ENCODE measurements at places on chromosomes 13 and 19. TPM values are rescaled to one million over a fixed set of nuclear protein-coding genes. Genes with fewer than 3 reads are reported as not detected.

ATXN8OS gene
- not detected for total RNA-seq

FPR2 gene
- not detected for total RNA-seq

MYPOP gene
- total RNA-seq: 2.2 TPM

KLK12 gene
- total RNA-seq: not detected

LENG1 gene
- 9.4 TPM for total RNA-seq

DNA sequence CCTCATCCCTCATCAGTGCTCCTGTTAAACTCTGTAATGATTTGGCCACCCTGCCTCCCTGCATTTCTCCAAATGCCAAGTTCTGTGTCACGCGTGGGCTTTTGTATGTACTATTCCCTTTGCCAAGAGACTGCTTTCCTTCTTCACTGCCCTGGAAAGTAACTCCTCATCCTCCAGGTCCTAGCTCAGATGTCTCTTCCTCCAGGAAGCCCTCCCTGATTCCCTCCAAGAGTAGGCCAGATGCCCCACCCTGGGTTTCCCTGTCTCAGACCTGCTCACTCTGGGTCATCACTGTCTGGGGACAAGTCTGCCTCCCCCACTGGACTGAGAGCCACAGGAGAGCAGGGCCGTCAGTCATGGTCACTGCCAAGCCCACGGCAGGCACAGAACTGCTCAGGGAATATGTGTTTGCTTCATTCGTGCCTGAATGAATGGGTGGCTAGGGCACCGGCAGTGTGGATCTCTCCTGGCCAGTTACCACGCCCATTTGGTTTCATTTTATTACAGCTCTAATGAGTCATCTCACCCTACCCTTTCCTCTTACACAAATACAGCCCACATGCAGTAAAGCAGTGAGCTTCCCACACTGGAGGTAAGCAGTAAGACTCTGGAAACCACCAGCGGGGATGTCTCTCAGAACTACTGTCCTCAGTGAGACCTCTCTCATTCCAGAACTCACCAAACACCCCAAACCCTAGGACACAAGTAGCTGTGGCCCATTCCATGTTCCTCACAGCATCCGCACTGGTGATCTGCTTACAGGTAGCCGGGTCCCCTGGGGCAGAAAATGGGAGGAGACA, 12.1 kb upstream of the GPR4 start:
- DNase-seq: peak; percentile 98

- DNase-seq: no peak
Observed at GRCh38 chr13:46479283-46479682, 73.7 kb upstream of the LRCH1 start.

DNA sequence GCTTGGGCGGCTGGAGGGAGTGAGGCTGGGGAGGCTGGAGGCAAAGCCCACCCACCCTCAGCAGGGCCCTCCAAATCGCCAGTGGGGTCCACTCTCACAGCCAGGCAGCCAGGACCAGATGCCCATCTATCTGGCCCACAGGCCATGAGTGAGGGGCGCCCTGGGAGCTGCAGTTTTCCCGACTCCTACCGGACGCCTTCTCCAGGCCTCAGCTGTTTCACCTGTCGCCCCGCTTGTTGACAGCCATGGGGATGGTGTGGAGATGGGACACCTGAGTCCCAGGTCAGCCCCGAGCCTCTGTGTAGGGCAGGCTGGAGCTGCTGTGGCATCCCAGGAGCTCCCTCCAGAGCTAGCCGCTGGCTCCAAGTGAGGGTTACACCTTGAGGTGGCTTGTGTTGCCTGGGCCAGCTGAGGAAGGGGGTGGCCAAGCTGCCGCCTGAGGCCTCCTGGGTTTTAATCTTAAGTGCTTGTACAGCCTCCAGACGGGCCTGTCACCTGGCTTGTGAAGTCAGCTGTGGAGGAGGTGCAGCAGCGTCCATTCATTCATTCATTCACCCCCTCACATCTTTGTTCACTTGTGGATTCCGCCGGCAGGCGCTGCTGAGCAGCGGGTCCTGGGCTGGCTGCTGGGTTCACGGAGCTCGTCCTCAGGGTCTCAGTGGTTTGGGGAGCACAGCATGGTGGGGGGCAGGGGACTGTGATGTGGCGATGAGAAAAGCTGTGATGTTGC, 52.0 kb downstream of the COMP start:
- DNase-seq: no peak

- no peak for DNase-seq
Observed at GRCh38 chr13:113769881-113770280, 10.9 kb downstream of the TMEM255B start.

- DNase-seq: peak; percentile 75
Observed at GRCh38 chr13:110421696-110422385, 114.8 kb downstream of the COL4A2 start.

- no peak for DNase-seq
Observed at GRCh38 chr13:64130600-64130999, 2715.0 kb upstream of the PCDH20 start.

DNA sequence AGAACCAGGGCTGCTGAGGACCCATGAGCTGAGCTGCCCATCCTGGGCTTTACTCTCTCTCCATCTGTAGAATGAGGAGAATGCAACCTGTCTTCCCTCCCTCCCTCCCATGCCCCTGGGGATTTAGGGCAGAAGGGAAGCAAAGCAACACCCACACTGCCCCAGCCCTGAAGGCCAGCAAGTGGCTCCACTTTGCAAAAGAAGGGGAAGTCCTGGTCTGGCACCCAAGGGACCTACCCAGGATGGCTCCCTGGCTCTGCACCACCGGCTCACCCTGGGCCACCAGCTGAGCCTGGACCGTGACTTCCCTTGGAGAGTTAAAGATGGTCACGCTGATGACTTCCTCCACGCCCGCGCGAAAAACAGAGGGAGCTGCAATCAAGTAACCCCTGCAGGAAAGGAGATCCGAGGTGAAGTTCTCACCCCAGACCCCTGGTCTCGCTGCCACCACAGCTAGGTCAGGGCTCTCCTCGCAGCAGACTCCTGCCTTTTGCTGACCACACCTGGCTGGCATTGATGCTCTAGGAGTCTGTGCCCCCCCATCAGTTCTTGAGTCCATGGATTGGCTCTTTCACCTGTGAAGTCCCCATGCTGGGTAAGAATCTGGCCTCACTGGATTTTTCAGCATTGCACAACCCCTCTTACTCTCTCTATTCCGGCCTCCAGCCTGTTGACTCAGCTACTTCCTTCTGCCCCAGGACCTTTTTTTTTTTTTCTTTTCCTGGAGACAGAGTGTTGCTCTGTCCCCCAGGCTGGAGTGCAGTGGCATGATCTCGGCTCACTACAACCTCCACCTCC, 4.6 kb downstream of the CPAMD8 start:
- DNase-seq: peak; percentile 68

DNA sequence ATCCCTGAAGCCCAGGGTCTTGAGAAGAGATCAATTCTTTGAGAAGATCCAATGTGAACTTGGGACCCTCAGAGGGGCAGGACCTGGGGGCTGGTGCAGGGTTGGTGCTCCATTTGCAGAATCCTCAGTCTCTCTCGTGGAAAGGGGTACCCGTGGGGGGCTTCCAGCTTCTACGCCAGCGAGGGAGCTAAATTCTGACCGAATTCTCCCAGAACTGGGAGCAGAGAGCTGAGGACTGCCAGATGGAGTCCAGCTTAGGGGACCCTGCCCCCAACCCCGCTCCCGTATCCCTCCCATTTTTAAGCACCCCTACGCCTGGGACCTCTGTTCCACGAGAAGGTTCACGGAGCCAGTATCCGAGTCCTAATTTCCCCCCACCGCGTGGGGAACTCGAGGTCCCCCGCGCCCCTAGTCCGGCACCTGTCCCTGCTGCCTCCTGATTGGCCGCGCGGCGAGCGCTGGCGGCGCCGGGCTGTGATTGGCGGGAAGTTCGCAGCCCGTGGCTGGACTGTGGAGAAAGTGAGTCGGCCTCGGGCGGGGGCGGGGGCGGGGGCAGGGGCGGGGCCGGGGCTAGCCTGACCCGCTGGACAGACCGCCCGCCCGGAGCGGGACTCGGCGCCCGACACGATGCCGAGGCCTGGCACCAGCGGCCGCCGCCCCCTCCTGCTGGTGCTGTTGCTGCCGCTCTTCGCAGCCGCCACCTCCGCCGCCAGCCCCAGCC, 4.4 kb upstream of the LTBP4 start:
- DNase-seq: peak; percentile 51

DNA sequence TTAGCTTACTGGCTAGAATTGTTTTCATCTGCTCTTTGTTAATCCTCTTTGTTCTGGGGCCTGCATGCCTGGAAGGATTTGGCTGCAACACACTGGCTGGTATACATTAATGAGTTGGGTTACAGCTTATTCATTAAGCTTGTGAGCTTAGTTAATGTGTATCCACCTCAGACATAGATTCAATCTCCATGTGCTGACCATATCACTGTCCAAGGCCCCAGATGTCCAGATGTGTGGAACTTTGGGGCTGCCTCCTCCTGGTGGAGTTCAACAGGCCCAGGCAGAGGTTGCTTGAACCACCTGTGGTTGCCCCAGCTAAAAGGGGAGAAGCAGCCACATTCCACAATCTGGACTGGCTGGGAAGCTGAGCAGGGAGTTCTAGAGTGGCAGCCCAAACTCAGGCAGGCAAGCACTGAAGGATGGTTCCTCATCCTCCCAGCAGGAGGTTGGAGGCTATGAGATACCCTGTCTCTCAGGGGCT, 5.4 kb downstream of the DIAPH3 start:
- DNase-seq: no peak

DNA sequence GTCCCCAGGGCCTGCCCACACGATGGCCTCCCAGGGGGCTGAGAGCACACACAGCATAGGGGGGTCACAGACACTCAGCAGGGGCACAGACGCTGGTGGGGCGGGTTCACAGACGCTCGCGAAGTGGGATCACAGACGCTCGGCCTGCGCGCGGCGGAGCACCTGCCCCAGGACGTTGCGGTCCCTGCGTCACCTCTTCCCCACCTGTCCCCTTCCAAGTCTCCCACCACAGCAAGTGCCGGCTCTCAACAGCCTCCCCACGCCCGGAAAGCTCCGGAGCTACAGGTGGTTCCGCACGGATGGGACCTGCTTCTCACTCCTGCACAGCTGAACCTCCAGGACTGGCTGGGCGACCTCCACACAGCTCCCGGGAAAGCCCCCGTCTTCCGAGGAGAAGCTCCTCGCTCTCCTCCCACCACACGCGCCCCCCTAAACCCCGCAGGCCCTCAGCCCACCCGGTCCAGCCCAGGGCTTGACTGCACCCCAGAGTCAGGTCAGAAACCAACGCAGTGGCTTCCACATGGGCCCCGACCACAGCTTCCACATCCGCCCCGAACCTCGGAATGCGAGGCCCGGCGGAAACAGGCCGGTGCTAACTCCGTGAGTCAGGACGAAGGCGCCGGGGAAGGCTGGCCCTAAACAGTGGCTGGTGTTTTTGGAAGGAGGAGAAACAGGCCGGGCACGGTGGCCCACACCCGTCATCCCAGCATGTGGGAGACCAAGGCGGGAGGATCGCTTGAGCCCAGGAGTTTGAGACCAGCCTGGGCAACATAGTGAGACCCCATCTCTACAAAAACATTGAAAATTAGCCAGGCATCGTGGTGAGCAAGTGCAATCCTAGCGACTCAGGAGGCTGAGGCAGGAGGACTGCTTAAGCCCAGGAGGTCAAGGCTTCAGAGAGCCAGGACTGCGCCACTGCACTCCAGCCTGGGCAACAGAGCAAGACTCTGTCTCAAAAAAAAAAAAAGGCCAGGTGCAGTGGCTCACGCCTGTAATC, 16.5 kb downstream of the BTBD2 start:
- DNase-seq: no peak

All from HT1080 (cell line).